ENCODE measurements at places on chromosomes 2 and 18. TPM values are rescaled to one million over a fixed set of nuclear protein-coding genes. Genes with fewer than 3 reads are reported as not detected.
A peak's percentile ranks its signal among the peaks of the same experiment; 100 is the strongest.

The LBX2 gene
- 0.73 TPM for total RNA-seq

The CCDC68 gene
- 0.13 TPM for total RNA-seq

The ONECUT2 gene
- 0.23 TPM for total RNA-seq

The MOGAT1 gene
- not detected for total RNA-seq

The ADAM23 gene
- 0.95 TPM for total RNA-seq

The GKN1 gene
- not detected for total RNA-seq

The BOLL gene
- not detected for total RNA-seq

- no peak for DNase-seq
These were observed 29.6 kb downstream of the MREG start for GRCh38 chr2:215983581-215984351.

DNA sequence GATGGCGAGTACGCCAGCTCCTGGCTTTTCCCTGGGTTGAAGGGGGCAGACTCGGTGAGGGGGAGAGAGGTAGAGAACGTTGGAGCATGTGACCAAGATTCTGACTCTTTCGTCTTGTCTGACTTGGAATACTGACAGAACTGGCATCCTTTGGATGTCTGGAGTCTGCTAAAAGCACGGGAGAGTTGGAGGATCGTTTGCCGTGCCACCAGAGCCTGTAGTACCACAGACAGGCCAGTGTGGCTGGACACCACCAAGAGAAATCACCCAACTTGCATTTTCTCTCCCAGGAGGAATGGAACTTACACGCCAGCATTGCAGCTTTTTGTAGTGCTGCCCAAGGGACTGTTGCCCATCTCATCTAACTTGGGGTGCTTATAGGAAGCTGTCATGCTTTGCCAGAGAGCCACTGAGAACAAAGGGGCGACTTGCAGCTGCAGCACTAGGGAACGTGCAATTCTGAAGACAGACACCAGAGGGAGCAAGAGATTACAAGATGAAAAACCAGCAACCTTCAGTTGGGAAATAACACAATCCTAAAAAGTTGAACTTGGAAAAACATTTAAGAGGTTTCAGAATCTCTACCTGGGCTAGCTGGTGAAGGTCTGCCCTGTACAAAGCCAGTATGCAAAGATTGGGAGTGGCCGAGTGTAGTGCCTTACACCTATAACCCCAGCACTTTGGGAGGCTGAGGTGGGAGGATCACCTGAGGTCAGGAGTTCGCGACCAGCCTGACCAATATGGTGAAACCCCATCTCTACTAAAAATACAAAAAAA is 24.1 kb downstream of the PSMG2 start:
- DNase-seq = peak; percentile 42

GRCh38 chr18:7953095-7953958 is 386.2 kb downstream of the PTPRM start:
- no peak for DNase-seq

DNA sequence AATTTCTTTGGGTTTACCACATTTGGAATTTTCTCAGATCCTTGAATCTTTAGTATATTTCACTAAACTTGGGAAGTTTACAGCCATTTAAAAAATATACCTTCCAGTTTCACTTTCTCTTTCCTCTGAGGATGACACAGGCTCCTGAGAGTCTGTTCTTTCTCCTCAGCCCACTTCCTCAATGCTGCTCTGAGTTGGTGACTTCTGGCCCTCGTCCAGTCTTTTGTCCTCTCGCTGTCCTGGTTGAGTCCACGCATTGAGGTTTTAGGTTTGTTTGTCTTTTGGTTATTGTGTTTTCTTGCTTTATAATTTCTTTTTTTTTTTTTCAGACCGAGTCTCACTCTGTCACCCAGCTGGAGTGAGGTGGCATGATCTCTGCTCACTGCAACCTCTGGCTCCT is 40.7 kb upstream of the GALR1 start:
- DNase-seq = peak; percentile 11

DNA sequence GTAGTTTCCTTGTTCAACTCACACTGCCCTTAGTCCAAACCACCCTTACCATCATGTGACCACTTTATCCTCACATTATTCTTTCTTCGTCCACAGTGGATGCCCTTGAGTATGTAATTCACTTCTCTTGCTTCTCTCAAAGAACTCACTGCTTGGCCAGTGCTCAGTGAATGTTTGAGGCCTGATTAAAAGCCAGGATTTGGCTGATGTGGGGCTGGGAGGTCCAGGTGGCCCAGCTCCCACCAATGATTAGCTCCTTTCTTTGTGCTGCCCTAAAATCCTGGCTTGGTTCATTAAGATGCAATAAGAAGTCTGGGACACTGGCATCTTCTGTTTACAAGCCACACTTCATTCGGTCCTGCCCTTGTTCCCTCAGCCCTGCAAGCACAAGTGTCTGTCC is 97.8 kb upstream of the CELF4 start:
- no peak for DNase-seq

DNA sequence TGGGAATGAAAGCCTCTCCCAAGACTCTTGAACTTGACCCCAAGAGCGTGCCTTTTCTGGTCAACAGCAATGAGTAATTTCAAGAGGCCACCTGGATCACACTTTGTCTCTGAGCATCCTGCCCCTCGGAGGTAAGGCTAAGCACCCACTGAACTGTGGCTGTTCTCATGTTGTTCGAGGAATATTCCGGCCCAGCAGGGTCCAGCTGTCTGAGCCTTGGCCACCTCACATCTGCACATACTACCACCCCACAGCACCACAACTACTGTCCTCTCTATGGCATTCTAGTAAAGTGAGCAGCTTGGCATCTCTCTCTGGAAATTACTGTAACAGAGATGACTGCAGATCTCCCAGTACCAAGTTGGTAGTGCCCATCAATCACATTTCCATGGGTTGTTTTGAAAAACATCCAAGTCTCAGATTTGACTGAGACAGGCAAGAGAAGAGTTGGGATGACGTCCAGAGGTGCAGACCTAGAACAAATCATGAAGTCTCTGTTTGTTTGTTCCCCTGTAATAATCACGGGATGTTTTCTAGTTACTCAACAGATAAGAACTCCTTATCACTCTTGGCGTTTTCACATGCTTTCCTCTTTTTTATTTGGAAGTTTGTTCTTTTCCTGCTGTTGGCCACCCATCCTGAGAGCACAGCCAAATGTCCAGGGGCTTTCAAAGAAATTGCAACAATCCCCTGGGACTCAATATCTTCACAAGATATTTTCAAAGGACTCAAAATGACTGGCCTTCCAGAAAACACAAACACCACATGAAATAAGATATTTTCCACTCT is 336.0 kb upstream of the TNP1 start:
- DNase-seq = no peak

DNA sequence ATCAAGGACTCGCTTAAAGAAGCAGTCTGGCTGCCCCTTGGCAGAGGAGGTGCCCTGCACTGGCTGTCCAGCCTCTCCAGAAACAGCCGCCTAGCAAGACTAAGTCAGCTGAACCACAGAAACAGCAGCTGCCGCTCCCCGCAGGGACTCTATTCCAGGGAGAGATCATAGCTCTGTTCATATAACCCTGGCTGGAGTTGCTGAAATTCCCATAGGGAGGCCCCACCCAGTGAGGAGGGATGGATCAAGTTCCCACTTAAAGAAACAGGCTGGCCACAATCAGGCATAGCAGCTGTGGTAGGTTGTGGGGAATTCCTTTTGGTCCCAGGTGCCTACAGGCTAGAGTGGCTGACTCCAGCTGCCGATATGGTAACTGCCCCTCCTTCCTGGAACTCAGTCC is 74.2 kb upstream of the MC4R start:
- DNase-seq = no peak

- no peak for DNase-seq
These were observed 12.7 kb upstream of the ZNF513 start for GRCh38 chr2:27393225-27393624.

DNA sequence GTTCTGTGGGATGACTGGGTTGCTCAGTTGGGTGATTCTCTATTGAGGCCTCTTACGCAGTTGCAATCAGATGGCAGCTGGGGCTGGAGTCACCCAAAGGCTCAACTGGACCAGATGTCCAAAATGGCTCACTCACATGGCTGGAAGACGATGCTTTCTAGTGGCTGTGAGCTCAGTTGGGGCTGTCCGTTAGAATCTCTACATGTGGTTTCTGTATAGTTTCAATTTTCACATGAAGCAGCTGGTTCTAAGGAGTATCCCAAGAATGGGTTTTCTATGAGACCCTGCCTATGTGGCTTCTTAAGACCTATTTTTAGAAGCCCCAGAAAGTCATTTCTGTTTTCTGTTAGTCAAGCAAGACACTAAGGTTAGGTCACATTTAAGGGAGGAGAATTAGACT is 4.4 kb downstream of the XRCC5 start:
- no peak for DNase-seq

DNA sequence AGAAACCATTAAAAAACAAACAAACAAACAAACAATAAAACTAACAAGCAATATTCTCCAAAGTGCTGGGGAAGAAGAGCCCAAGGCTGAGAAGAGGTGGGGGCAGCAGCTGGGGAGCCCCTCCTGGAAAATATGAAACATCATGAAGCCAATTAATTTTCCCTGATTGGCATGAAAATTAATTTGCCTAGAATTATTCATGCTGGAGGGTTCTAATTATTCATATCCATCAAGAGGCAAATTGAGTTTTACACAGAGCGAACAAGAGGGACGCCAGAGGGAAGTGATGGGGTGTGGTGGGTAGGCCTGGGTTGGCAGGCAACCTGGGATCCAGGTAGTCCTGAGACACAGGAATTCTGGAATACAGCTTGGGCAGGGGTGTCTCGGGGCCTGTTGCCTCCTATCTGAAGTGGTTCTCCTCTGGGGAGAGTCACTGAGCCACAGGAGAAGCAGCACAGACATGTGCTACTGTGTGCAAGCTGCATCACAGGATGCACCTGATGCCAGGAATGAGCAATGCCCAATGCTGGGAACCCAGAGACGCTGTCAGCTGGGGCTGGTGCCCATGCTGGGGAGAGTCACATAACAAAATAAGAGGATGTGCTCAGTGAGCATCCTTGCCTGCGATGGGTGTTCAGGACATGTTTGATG is 100.5 kb downstream of the TEX51 start:
- DNase-seq = no peak

DNA sequence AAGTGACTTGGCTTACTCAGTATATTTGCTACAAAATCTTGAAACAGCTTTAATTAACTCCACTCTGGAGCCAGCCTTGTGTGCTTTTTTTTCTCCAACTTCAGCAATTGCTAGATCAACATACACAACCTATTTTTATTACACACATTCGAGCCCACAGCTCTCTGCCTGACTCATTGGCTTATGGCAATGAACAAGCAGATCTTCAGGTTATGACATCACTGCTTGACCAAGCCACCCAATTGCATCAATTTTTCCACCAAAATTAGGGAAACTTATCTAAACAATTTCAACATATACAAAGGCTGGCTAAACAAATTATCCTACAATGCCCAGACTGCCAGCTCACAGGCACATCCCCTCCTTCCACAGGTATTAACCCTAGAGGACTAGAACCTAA is 39.6 kb upstream of the PDK1 start:
- DNase-seq = no peak

GRCh38 chr2:235663875-235664274 is 170.0 kb downstream of the AGAP1 start:
- DNase-seq = no peak

- no peak for DNase-seq
These were observed 823 bp upstream of the GORASP2 start for GRCh38 chr2:170928036-170928823.

DNA sequence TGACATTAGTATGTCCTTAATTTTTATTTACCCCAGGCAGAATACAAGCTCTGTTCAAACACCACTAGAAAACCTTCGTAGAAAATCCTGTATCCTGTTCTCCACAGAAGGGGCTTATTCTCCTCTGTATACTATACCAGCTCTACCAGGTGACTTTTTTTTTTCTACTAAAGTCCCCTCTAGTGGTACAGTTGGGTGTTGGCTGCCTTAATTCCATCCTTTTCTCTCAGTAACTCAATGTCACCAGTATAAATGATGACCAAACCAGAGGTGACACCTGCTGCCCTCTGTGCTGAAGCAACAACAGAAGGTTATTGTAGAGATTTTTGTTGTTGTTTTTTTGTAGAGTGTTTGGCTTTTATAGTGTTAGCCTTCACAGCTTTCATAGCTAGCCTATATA is 1322.0 kb downstream of the LRP1B start:
- DNase-seq = no peak

- no peak for DNase-seq
These were observed 124.2 kb downstream of the MRO start for GRCh38 chr18:50695431-50696176.

All from T-cell (primary cell).